T-cell (primary cell): ENCODE measurements at places on chromosomes 13 and 19. TPM values are rescaled to one million over a fixed set of nuclear protein-coding genes. Genes with fewer than 3 reads are reported as not detected.

VSTM1 gene
- total RNA-seq: not detected

KLK1 gene
- total RNA-seq: 0.59 TPM

DNA sequence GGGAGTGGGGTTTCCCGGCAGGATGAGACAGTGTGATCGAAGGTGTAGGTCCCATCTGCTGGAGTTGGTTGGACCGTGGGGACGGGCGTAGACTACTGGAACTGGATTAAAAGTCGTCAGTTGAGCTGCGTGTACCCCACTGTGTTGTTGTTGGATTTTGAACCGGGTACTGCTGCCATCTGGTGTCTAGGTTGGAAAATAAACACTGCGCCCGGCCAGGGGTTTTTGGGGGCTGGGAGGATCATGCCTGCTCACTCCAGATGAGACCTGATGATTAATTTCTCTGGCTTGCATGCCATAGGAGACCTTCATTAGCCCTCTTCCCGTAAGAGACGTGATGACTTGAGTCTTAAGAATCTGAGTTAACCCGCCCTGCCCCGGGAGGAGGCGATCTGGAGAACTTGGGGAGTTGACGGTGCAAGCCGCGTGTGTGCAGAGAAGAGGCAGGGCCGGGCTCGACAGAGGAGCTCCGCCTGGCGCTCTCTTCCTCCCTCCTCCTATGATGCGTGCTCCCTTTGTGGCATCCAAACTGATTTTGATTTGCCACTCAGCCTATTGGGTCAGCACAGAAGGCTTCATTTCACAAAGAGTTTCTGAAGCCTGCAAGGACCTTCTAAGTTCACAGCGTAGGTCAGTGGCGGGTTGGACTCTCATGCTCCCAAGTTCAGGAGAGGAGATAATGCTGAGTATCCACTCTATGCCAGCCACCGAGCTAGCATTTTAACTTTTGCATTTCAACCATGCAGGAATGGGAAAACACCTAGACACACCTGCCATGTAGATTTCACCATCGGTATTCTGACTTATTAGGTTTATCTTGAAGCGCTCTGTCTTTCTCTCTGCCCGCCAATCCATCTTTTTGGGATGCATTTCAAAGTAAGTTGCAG, 2.7 kb downstream of the UHRF1 start:
- H3K27me3 ChIP-seq: no peaks in the 10 kb centered on the region
- peak overlapping the region; percentile 60 for H3K27ac ChIP-seq
- peak; percentile 70 for DNase-seq
- H3K4me3 ChIP-seq: peak overlapping the region; percentile 37

GRCh38 chr19:16764793-16765433, 45.3 kb downstream of the NWD1 start:
- no peak for DNase-seq
- H3K4me3 ChIP-seq: no peak overlapping the region

DNA sequence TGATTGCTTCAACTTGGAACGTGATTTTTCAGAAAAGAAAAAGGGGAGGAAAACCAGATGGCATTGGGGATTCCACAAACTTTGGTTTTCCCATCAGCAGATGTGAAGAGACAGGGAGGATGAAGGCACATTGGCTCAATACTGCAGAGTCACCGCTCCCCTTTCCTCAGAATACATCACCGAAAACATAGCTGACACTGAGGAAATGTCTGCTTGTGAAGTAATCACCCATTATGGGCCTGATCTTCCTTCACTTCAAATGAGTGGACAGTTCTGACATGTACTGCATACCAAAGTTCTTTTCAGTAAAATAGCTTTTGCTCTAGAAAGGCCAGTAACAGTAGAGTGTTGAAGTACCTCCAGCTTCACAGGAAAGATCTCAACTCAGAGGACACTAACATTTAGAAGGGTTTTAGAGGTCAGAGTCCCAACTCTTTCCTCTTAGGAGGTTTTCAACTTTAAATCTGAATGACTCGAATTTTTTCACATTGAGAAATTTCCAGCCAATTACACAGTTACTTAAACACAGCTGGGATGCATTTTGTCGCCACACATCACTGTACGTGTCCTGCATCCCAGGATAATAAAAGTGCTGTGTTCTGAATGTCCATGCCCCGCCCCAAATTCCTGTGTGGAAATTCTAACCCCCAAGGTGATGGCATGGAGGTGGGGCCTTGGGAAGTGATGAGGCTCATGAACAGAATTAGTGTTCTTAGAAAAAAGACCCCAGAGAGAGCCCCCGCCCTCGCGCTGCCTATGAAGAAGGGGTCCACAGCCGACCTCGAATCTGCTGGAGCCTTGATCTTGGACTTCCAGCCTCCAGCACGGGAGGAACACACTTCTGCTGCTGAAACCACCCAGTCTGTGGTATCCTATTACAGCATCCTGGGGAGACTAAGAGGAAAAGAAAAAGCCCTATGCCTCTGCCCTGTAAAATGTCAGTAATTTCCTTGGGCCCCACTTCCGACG, 77.7 kb downstream of the COL4A1 start:
- no peak overlapping the region for H3K4me3 ChIP-seq
- H3K27me3 ChIP-seq: peaks cover 2% of the 10 kb centered on the region
- H3K4me1 ChIP-seq: no peaks in the 10 kb centered on the region
- no peak for DNase-seq
- H3K27ac ChIP-seq: no peak overlapping the region
